Spleen (tissue), 13 donors: ENCODE measurements at places on chromosomes 4 and X. TPM values are rescaled to one million over a fixed set of nuclear protein-coding genes. Genes with fewer than 3 reads are reported as not detected.

The FAT4 gene
- 17.6 TPM for total RNA-seq

The GSX2 gene
- total RNA-seq, result not detected

The TENM3 gene
- 26.0 TPM for total RNA-seq

The GYPB gene
- 36.5 TPM for total RNA-seq

The OCIAD1 gene
- 93.6 TPM for total RNA-seq

The CPLX1 gene
- total RNA-seq, result 13.4 TPM

The PNMA5 gene
- total RNA-seq, result 0.14 TPM

The SSX4 gene
- total RNA-seq, result not detected

The MAGEA12 gene
- total RNA-seq, result not detected

The MCTS1 gene
- 26.0 TPM for total RNA-seq

The USP26 gene
- not detected for total RNA-seq

The ARHGAP10 gene
- total RNA-seq, result 18.0 TPM

The BEX2 gene
- 19.6 TPM for total RNA-seq

The ERVMER34-1 gene
- 0.46 TPM for total RNA-seq
